ENCODE measurements at places on chromosomes 4 and X.

- no peak for DNase-seq
Measured at GRCh38 chr4:184143770-184144564, 73.7 kb downstream of the ENPP6 start.

DNA sequence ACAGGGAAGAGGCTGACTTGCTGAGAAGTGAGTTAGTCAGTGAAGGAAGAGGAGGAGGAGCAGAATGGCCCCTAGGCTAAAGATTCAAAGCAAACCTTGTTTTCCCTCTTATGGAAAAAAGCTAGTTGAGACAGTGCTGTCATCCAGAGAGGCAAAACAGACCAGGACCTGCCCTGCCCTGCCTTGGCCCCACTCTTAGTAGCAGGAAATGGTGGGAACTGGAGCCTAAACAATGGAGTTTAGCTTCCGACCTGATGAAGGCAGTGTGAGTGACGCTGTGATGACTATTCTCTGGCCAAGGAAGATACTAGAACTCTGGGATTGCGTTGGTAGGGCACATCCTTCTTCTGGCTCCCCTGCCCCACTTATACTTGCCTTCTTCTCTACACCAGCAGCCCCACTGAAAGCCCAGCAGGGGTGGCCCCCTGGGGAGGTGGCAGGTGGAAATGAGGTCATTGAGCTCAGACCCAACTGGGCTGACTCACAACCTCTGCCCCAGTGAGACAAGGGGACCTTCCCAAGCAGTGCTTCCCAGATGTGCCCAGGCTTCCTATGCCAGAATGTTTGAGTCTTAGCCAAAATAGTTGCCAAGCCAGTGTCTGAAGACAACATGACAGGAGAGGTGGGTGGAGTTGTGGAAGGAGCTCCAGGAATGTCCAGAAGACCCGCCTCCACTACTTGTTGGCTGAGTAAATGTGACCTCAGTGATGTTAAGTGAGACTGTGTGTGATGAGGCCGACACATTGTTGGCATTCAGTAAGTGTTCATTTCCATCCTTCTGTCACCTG is 38.8 kb downstream of the MSN start:
- DNase-seq: no peak

DNA sequence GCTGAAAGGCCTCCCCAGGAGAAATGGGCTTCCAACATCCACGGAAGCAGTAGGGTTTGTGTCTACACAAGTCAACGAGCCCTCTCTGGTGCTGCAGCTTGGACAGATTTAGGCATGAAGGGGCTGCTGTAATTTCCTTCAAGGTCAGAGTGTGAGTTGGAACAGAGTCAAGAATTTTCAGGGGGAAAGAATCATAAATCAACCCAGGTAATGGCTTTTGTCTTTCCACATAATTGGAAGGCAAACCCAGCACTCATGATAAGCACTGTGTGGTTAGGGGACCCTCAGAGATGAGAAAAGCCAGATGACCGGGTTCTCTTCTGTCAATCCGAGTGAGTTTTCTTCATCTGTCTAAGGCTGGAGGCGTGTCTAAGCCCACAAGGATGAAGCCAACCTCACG is 78.6 kb upstream of the MXRA5 start:
- DNase-seq: no peak

- DNase-seq: no peak
Measured at GRCh38 chrX:12721042-12721441, 70.2 kb upstream of the PRPS2 start.

- DNase-seq: no peak
Measured at GRCh38 chrX:16997313-16997712, 50.9 kb downstream of the REPS2 start.

- DNase-seq: no peak
Measured at GRCh38 chr4:20101831-20102230, 149.9 kb upstream of the SLIT2 start.

DNA sequence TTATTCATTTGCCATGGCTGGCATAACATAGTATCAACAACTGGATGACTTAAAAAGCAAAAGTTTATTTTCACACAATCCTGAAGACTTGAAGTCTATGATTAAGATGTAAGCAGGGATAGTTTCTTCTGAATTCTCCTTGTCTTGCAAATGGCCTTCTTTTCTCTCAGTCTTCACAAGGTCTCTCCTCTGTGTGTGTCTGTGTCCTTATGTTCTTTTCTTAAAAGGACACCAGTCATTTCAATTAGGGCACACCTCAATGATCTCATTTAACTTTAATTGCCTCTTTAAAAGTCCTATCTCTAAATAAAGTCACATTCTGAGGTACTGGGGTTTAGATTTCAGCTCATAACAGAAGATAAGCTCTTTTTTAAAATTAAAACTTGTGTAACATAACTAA is 399.7 kb downstream of the PABPC4L start:
- DNase-seq: no peak

DNA sequence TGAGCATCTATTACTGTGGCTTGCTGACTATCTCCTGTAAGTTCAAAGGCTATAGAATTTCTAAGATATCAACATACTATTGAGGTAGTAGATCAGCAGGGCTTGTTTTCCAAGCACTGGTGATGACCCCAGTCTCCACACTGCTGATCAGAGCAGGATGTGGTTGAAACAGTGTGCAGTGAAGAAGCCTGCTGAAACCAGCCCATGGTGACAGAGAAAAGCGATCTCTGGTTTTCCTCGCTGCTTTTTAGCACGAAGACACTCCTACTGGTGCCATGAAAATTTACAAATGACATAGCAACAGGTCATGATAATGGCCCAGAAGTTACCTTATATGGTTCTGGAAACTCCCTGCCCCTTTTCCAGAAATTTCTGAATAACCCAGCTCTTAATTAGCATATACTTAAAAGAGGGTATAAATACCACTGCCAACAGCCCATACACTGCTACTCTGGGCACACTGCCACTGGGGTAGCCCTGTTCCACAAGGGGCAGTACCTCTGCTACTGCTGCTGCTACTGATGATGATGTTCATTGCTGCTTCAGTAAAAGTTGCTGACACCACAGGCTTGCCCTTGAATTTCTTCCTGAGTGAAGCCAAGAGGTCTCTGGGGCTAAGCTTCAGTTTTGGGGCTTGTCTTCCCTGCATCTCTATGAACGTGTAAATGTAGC is 1689.5 kb upstream of the PCDH10 start:
- no peak for DNase-seq

- no peak for DNase-seq
Measured at GRCh38 chr4:155592179-155592937, 74.3 kb upstream of the GUCY1A1 start.

- no peak for DNase-seq
Measured at GRCh38 chrX:109863811-109864210, 130.8 kb upstream of the ACSL4 start.

GRCh38 chr4:98631506-98631905 is 26.9 kb downstream of the TSPAN5 start:
- DNase-seq: no peak

DNA sequence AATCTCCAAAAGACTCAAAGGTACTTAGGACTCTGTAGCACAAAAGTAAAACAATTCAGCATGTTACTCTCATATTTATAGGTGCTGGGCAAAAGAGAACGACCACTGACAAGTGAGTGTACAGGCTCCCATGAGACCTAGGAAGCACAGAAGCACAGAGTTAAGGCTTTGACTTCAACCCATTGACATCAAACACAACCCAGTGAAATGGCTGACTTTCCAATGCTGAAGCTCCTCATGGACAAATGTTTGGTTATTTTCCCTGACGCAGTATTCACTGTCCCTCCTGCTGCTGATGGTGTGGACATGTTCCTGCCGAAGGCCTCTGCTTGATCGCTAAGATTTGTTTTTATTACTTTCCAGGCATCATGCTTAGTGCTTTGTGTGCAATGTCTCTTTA is 148.7 kb downstream of the TSPAN5 start:
- no peak for DNase-seq

DNA sequence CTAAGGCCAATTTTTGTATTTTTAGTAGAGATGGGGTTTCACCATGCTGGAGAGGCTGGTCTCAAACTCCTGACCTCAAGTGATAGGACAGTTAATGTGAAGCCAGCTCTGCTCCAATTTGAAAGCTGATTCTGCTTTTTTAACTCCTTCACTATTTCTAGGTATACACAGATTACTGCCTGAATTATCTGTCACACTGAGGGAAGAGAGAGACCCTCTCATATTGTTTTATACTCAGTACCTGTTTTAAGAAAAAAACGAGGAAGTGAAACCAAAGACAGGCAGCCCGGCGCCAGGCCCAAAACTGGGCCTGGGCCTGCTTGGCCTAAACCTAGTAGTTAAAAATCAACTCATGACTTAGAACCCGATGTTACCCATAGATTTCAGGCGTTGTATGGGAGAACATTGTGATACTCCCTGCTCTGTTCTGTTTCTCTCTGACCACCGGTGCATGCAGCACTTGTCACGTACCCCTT is 1601.5 kb upstream of the PCDH10 start:
- no peak for DNase-seq

DNA sequence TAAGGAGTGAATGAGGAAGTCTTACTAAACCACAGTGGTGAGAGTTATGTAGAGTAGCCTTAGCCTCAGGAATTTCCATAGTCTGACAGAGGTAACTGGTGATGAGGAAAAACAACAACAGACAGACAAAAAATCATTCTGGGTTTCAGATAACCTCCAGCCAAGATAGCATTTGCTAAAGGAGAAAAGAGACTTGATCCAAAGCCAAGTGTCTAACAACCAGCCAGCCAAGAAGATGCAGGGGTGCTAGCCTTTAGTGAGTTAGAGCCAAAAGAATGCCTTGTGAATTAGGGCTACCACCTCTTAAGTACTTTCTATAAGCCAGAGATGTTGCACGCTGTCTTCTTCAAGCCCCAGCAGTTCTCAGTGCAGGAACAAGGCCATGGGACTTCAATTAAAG is 478.0 kb upstream of the CPEB2 start:
- DNase-seq: no peak

DNA sequence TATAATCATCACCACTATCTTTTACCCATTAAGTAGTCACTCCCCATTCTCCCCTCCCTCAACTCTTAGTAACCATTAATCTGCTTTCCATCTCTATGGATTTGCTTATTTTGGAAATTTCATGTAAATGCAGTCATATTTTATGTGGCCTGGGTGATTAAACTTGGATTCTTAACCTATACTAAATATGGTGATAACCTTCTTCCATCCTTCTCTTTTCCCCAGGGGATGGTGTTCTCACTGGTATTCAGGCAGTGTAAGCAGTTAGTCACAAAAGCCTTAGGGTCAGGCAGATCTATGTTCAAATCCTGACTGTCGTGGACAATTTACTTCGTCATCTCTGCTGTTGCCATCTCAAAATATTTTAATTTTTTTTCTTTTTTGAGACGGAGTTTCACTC is 29.6 kb downstream of the RAB40AL start:
- DNase-seq: no peak

GRCh38 chr4:106898621-106899230 is 137.4 kb downstream of the DKK2 start:
- no peak for DNase-seq

- no peak for DNase-seq
Measured at GRCh38 chr4:42344749-42345148, 52.5 kb upstream of the SHISA3 start.

DNA sequence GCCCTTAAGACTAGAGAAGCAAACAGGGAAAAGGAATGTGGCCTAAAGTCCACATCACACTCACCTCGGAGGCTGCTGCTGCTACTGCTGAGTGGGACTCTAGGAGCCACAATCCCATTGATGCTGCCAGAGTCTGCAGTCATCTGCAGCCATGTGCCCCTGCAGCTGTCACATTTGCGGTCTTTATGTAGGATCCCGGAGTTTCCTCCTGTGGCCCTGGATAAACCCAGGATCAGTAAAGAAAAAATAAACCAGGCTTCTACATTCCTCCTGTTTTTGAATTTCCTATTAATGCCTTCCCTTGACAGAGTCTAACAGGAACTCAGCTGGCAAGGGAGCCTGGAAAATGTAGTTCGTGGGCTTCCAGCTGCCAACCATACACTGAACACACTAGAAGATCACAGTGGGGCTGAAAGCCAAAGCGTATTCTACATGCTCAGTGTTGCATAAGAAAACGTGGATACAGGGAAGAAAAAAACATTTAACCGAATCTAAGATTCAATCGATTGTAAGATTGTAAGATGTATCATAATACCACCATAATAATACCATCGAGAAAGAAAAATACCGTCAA is 10.3 kb upstream of the PHEX start:
- no peak for DNase-seq

GRCh38 chr4:56659946-56660345 is 21.1 kb downstream of the HOPX start:
- DNase-seq: no peak

DNA sequence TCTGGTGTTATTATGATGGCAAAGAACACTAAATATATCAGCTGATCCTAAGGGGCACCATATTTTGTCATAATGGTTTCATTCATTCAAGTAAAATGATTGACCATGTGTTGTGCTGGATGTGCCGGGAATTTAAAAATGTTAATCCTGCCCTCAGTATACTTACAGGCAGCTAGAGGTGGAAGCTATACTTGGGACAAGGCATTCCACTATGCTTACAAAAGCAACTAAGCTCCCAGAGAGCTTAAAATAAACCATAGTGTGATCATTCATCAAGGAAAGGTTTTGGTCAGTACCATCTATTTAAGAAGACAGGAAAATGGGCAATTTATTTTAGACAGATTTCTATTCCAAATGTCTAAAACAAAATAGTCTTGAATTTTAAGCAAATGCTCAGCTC is 46.4 kb downstream of the NR3C2 start:
- DNase-seq: no peak

GRCh38 chrX:110759785-110760184 is 35.8 kb downstream of the CHRDL1 start:
- no peak for DNase-seq

- DNase-seq: no peak
Measured at GRCh38 chr4:172497321-172497720, 671.3 kb upstream of the GALNT7 start.

- no peak for DNase-seq
Measured at GRCh38 chr4:103429283-103429682, 231.1 kb upstream of the CENPE start.

DNA sequence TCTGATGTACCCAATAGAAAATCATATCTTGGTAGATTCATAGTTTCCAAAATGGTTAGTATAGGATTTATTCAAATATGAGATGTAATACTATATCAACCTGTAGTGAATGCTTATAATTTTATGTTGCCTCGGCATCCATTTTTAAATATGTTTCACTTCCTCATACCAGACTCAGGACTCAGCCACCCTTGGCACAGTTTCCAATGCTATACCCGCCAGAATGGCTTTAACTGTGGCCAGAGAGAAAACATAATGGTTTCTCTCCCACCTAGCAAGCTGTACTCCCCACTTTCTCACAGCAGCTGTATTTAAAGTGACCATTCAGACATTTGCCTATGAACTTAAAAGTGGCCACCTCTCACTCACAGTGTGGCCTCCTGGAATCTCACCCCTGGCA is 466.6 kb upstream of the PABPC4L start:
- no peak for DNase-seq

GRCh38 chr4:138307319-138307718 is 65.2 kb upstream of the SLC7A11 start:
- no peak for DNase-seq

- no peak for DNase-seq
Measured at GRCh38 chr4:19380600-19380999, 871.1 kb upstream of the SLIT2 start.

Measured in nucleus accumbens (tissue), 56 donors.